ENCODE measurements at places on chromosomes 13 and 19. TPM values are rescaled to one million over a fixed set of nuclear protein-coding genes. Genes with fewer than 3 reads are reported as not detected.

CACNG8 gene
- polyA plus RNA-seq = not detected

BRME1 gene
- 0.47 TPM for polyA plus RNA-seq

ZNF285 gene
- 5.3 TPM for polyA plus RNA-seq

TMEM145 gene
- polyA plus RNA-seq = not detected

NKPD1 gene
- polyA plus RNA-seq = not detected

DNA sequence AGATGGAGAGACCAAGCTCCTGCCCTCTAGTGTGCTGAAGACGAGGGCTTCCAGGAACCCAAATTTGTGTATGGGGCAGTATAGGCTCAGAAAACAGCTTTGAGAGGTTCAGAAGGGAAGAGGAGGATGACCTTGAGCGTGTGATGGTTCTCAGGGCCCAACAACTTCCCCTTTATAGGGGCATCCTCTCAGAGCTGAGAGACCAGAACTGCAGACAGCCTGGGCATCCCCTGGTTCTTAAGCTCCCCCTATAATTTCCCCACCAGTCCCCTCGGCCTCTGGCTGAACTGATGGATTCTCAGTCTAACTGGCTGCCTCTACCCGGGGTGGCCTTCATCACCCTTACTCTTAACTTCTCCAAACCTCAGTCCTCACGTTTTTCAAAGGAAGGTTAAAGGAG, 167.5 kb downstream of the URI1 start:
- no peaks in the 10 kb centered on the region for H3K4me1 ChIP-seq
- no peak overlapping the region for H3K4me3 ChIP-seq
- H3K27ac ChIP-seq = no peak overlapping the region
- no peaks in the 10 kb centered on the region for H3K36me3 ChIP-seq

GRCh38 chr13:43273362-43273761, 250.0 kb downstream of the DNAJC15 start:
- H3K36me3 ChIP-seq = no peaks in the 10 kb centered on the region
- H3K4me3 ChIP-seq = no peak overlapping the region
- no peak for DNase-seq

- H3K27me3 ChIP-seq = peaks cover 16% of the 10 kb centered on the region
- peak overlapping the region; percentile 71 for H3K27ac ChIP-seq
- no peak for DNase-seq
Measured at GRCh38 chr19:50890422-50891252, 17.4 kb downstream of the KLK2 start.
